ENCODE measurements at places on chromosomes 4 and X.

DNA sequence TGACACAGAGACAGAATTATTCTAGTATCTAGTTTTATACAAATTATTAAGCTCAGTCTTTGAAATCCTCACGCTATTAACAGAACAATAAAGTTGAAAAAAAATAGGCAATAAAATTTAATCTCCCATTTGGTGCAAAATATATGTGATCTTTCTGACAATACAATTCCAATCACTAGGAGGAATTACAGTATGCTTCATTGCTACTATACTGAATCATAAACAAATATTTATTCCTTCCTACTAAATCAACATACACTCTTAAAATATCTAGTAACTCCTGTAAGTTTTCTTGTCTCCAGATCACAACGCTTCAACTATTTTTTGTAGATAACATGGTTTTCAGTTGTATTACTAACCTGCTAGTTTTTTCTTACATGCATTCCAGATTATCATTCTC lies 45.7 kb downstream of the KLHL8 start:
- no peak for DNase-seq

DNA sequence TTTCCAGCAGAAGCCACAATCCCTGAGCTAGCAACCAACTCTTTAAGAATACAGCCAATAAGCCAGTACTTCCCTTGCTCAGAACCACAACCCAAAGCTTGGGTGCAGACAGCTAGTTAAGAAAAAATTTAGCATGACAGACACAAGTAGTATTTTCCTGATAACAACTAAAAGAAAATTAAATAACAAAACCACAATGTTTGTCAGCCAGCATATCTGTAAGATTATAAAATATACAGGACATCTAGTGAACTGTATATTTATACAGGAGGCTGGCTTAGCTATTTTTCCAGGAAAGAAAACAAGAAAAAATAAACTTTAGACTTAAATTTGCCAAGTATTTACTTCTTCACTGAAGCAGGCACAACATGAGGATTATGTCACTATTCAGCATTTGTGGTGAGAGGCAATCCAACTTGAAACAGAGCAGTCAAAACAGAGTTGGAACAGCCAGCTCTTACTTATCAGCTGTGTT lies 6.6 kb downstream of the PF4V1 start:
- no peak for DNase-seq

DNA sequence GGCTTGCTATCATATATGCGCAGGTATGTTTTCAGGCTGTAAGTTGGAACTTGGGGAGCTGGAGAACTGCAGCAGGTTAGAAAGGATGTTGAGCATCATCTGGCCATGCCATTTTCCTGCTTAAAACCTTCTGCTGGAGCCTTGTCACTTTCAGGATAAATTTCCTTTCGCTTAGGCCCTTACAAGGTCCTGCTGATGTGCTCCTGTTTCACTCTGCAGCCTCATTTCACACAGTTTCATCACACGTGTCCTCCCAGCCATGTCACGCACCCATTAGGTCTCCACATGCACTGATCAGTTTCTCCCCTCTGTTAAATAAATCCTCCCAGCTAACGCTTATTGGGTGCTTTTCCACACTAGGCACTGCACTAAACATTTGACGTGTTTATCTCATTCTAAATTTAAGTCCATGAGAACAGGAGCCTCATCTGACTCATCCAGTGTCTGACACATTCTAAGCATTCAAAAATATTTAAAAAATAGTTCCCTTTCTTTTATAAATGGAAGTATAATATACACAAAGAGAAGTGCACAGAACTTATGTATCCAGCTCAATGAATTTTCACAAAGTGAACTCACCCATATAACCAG lies 14.5 kb downstream of the SOD3 start:
- DNase-seq, result no peak

DNA sequence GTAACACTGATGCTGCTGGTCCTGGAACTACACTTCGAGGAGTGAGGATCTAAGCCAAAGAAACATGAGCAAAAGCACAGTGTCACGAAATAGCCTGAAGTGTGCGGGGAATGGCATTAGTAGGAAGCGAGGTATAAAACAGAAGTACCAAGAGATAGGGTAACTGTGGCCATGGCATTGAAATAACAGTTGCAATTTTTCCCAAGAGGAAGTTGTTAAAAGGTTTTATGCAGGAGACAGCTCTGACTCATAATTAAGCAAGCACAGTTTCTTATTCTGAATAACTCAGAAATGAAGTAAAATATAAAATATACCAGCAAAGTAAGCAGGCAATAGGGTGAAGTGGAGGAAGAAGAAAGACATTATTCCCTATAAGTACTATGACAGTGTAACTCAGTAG lies 90.3 kb upstream of the TMEM150C start:
- DNase-seq, result peak; percentile 28

GRCh38 chr4:169800541-169800940 lies 42.8 kb upstream of the HPF1 start:
- no peak for DNase-seq

DNA sequence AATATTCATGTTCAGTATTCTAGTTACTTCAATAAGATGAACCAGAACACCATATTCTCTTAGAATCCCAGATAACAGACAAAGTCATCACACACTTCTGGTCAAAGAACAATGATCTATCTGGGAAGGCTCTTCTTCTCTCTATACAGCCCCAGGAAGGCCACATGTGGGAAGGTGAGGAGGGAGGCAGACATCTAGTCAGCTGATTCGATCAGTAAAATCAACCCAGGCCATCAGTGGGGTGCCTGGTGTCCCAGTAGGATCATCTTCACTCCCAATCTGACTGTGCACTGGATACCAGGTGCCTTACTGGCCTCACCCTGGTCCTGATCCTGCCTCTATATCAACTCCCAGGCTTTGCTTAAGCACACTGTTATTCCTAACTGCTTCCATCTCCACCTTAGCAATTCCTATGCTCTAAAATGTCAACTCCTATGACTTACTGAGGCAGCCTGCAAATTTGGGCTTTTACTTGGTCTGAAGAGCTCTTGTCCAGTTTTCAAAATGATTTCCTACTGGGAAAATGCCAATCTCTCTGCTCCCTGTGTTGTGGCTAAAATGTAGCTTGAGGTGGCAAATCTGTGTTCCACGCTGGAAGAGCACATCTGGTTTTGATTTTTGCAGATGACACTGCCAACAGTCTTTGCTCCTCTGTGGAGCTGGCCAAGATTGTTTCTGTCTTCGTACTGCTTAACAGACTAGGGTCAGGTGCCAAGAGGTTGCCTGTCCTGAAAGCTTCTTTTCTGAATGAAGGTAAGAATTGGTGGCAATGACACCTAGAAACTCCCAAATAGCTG lies 128.7 kb downstream of the MGST2 start:
- no peak for DNase-seq

- no peak for DNase-seq
Observed at GRCh38 chr4:167232805-167233684, 1.2 kb downstream of the SPOCK3 start.

Measured in foreskin keratinocyte (primary cell).